D341Med (cell line): ENCODE measurements at places on chromosomes 3 and 15.

DNA sequence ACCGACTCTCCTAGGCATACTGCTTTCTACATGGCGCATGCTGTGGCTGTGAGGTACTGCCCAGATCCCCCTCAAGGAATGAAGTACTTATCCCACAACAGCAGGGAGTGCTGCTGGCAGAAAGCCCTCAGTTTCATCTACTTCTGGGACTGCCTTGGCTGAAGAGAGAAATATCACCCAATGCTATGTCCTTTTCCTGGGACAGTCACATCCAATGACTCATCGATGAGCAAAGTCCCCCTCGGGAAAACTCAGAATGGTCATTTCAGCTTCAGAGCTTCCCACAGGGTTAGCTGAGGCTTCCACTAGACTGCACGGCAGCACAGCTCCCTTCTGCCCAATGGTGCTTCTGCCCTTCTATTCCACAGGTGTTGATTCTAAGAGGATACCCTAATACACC, 3.6 kb upstream of the NMD3 start:
- no peak for DNase-seq

- no peak for DNase-seq
Observed at GRCh38 chr15:55221090-55222011, 24.6 kb upstream of the RSL24D1 start.

- DNase-seq = no peak
Observed at GRCh38 chr3:127865941-127866340, 43.6 kb upstream of the MGLL start.

GRCh38 chr3:145377301-145377700, 783.7 kb downstream of the PLOD2 start:
- no peak for DNase-seq

DNA sequence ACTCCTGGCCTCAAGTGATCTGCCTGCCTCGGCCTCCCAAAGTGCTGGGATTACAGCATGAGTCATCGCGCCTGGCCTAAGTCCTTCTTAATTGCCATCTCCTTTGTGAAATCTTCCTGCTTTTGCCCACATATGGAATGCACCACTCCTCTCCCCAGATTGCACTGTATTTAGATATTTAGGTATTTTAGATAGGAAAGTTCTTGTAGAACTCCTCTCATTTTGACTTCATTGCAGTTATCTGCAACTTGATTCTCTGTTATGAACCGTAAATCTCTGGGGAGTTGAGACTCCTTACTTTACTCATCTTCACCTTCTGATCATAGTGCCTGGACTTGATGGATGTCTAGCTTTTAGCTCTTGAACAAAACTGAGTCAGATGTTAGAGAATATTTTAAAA, 150.7 kb downstream of the AKAP13 start:
- DNase-seq = no peak

GRCh38 chr15:73786538-73786937, 33.4 kb upstream of the INSYN1 start:
- no peak for DNase-seq

DNA sequence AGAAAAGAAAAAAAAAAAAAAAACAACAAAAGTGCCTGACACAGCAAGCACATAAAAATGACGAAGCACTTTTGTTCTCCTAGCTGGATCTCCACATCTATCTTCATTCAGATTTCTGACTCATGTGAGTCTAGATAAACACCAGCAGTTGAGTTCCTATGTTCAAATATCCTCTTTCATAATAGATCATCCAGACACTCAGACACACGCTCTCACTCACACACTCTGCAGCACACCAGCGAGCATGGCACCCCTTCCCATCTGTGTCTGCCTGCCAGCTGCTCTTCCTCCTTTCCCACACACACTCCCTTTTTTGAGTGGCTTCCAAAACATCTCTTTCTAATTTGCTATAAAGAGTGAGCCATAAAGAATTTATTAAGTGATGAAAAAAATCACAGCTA, 19.8 kb upstream of the CELF6 start:
- DNase-seq = no peak

DNA sequence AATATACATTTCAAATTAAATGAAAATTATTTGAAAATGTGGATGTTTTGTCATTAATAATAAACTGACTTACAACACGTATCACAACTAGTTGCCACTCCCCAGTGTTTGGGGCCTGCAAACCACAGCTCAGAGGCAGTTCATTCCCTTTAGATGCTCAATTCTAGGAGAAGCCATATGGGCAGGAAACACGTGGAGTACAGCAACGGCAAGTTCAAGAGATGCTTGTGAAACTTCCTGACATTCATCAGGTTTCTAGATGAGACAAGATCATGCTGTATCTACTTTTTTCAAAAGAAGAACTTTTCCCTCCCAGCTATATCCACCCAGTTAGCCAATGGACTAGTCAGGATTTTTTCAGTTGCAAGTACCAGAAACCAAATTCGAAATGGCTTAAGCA, 17.6 kb upstream of the PLA2G4D start:
- no peak for DNase-seq

DNA sequence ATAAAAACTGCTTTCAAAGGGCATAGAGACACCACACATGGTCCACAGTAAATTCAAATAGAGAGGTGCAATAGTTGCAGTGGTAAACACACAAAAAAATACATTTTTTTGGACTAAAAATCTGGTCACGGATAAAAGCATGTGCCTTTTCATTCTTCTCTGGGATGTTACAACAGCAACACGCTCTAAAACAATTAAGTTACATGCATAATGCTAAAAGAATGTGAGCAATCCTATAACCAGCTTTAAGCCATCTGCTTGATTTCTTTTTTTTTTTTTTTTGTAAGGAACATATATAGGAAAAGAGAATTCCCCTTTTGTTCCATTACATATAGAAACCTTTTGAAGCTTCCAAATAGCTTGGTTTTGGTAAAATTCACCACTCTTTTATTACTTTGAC, 20.0 kb downstream of the WNT5A start:
- no peak for DNase-seq

GRCh38 chr3:150275941-150276340, 132.2 kb upstream of the TSC22D2 start:
- no peak for DNase-seq

DNA sequence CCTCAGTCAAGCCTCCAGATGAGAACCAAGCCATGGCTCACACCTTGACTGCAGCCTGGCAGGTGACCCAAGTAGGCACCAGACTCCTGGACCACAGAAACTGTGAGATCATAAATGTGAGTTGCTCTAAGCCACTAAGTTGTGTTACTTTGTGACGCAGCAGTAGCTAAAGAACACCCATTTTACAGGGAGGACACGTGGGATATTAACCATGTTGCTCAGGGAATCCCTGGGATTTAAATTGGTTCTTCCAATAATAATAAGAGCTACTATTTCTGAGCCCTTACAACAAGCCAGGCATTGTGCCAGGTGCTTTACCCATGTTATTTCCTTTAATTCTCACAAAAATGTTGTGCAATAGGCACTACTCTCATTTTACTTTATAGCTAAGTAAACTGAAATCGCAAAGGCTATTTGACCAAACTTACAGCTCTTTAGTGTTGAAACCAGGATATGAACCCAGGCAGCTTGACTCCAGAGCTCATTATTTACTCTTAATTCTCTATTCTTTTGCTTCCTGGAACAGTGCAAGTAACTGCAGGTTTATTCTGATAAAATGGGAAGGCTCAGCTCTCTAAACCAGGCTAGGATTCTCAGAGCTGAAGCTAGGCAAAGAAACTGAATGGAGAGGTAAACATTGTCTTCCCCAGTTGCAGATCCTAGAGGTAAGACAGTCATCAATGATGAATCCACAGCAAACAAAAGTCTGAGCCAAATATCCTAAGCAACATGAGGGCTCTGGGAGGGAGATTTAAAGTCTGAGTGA, 294.4 kb downstream of the KBTBD8 start:
- DNase-seq = no peak

- no peak for DNase-seq
Observed at GRCh38 chr3:123521179-123521969, 63.5 kb downstream of the HACD2 start.

DNA sequence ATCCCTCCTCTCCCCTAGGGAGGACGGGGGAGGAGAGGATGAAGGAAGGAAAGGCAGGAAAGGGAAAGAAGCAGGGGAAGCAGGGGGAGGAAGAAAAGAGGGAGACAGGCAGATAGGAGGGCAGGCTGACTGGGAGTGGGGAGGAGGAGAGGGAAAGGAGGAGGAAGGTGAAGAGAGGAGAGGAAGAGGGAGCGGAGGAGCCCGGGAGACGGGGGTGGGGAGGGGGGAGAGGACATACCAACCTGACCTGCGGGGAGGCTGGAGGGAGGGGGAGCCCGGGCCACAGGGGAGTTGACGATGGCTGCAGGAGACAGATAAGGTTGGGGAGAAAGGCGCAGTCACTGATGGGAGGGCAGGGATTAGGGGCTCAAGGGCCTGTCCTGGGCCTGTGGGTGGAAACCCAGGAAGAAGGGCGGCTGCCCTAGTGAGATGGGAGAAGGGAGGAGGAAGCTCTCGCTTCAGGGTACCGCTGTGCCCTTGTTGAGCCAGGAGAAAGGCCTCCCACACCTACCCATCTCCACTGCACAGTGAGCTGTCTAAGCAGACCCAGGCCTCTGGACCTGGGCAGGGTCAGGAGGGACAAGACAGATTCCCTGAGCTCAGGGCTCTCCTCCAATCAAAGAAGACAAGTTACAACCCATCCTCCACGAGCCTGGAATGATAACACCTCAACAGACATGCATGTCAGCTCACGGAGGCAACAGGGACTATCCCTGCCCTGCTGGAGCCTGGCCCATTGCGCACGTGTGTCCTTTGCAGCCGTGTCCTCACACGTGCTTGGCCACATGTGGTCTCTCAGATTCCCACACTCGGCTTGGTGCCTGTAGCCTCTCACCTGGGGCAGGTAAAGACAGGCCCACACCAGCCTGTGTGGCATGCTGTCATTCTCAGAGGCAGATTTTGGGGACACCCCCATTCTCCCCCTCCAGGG, 27.9 kb downstream of the C3orf18 start:
- DNase-seq = no peak

DNA sequence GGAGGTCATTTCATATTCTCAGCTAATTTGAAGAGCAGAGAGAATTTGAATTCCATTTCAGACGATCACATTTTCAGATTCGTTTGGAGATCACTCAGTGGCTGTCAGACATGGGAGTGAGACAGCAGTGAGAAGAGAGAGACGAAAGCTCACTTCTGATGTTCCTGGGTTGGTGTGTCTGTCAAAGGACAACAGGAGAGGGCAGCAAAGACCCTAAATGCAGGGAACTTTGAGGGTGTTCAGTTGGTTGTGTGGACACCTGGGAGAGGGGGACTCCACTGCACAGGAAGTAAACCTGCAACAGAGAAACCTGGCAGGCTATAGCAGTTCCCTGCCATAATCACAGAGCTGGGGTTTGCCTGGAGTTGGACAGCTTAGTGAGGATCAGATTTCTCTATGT, 675.1 kb downstream of the SQOR start:
- no peak for DNase-seq

DNA sequence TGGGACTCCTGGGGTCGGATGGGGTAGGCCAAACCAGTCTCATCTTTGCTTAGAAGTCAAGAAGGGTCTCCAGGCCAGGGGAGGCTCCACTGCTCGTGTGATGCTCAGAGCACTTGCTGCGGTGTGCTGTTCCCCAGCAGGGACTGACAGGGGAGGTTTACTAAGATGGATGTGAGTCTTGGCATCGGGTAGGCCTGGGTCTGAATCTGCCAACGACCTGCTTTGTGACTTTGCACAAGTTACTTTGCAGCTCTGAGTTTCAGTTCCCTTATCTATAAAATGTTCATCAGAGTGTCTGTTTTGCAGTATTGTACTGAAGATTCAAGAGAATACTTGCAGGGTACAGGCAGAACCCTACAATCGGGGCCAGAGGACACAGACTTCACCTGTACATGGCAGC, 17.3 kb upstream of the CDCP1 start:
- DNase-seq = no peak

GRCh38 chr3:98608029-98608428, 14.6 kb upstream of the CPOX start:
- no peak for DNase-seq

GRCh38 chr15:40511472-40512133, 40.8 kb downstream of the CHST14 start:
- DNase-seq = no peak

DNA sequence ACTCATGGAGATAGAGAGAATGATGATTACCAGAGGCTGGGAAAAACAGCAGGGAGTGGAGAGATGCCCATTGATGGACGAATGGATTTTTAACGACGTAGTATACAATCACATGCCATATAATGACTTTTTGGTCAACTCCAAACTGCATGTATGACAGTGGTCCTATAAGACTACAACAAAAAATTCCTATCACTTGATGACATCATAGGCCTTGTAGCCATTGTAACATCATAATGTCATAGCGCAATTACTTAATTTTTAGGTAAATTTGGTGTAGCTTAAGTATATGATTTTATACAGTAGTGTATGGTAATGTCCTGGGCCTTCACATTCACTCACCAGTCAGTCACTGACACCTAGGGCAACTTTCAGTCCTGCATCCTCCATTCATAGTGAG, 264.3 kb downstream of the RAP2B start:
- no peak for DNase-seq

GRCh38 chr3:125019271-125019670, 36.5 kb downstream of the HEG1 start:
- no peak for DNase-seq

DNA sequence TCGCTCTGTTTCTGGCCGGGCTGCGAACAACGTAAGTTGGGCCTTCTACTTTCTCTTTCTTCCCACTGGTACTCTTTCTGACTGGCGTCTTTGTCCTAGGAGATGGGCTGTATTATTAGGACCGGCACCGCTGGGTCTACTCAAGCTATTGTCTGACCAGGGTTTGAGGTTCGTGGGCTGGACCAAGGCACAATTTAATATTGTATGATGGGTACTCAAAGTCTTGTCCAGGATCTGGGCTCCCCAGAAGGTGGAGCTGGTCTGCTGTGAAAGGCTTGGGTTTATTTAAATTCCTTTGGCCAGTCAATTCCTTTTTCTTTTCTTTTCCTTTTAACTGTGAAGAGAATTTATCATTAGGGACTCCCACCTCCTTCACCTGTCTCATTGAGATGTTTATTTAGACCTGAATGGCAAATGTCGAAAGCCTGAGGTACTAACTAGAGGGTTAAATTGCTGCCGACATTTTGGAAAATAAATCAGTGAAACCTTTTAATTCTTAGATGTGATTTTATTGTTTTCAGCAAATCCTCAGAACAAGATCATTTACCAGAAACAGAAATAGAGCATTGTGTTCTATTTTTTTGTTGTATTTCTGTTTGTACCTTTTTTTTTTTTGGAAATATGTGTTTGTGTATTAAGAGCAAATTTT, 410 bp downstream of the LRRC49 start:
- DNase-seq = peak; percentile 52

GRCh38 chr15:100919481-100920405, 586 bp downstream of the LRRK1 start:
- DNase-seq = peak; percentile 56

DNA sequence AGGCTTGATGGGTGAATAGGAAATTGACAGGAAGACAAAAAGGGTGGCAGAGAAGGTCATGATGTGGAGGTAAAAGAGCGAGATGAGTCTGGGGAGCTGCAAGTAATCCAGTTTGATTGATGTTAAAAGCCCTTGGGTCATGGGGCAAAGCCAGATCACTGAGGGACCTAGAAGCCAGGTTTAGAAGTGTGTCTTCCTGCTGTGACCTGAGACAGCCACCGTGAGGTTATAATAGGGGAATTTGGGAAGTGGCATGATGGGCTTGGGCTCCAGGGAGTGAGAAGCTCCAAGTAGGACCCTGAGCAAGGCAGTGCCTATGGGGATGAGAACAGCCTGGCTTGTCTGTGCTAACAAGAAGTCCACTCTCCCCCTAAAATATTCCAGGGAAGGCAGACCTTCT, 298.5 kb downstream of the RPLP1 start:
- DNase-seq = no peak

- DNase-seq = no peak
Observed at GRCh38 chr3:57512166-57512565, 32.0 kb downstream of the DNAH12 start.

- no peak for DNase-seq
Observed at GRCh38 chr15:78627348-78627747, 6.6 kb upstream of the CHRNA3 start.
